ENCODE measurements at places on chromosomes 1 and 21.

DNA sequence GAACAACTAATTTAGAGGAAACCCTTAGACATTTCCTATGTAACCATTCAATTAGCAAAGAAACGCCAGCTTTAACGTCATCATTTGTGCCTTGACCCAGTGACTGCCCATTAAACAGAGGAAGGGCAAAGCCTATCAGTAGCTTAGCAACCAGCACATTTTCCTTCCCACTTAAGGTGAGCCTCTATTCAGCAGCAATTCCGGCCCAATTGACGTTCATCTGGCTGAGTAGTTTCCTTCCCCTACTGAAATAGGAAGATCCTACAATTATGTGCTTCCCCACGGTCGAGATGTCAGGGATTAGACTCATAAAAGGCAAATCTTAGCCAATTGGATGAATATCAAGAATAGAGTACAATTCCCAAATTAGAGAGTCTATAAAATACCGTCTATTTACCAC, 482.1 kb upstream of the ADAMTS5 start:
- DNase-seq = no peak

GRCh38 chr1:26583646-26584485, 54.3 kb downstream of the RPS6KA1 start:
- DNase-seq = peak; percentile 58

DNA sequence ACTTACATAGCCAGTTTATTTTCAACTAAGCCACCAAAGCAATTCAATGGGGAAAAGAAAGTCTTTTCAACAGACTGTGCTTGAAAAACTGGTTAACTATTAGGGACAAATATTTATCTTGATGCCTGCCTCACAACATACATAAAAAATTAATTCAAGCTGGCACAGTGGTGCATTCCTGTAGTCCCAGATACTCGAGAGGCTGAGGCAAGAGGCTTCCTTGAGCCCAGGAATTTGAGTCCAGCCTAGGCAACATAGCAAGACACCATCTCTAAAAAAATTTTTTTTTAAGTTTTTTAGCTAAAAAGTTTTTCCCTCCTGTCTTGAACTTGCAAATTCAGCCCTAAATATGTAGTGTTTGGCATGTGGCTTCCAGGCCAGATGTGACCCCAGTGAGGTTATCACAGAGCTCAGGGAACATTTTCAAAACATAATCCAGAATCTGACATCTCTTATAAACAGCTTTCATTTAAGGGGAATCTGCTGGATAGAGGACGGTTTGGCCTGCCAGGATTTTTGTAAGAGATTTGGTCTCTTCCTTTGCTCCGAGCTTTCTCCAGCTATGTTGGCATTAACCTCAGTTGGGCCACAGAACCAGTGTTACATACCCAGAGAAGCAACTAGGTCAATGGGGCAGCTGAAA, 46.4 kb downstream of the COL6A1 start:
- DNase-seq = no peak

DNA sequence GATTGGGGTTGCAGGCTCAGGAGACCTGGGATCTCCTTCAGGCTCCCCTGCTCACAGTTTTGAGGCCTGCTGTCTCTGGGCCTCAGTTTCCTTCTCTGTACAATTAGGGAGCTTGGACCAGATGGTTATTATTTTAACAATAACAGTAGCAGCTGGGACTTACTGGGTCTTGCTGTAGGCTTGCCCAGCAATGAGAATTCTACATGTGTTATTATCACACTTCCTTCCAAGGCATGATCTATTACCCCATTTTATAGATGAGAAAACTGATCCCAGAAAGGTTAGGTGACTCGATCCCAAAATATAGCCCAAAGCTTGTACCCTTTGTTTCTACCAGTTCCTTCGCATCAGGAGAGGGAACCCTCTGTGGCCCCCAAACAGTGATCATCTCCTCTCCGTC, 153.8 kb downstream of the PTPRU start:
- no peak for DNase-seq

DNA sequence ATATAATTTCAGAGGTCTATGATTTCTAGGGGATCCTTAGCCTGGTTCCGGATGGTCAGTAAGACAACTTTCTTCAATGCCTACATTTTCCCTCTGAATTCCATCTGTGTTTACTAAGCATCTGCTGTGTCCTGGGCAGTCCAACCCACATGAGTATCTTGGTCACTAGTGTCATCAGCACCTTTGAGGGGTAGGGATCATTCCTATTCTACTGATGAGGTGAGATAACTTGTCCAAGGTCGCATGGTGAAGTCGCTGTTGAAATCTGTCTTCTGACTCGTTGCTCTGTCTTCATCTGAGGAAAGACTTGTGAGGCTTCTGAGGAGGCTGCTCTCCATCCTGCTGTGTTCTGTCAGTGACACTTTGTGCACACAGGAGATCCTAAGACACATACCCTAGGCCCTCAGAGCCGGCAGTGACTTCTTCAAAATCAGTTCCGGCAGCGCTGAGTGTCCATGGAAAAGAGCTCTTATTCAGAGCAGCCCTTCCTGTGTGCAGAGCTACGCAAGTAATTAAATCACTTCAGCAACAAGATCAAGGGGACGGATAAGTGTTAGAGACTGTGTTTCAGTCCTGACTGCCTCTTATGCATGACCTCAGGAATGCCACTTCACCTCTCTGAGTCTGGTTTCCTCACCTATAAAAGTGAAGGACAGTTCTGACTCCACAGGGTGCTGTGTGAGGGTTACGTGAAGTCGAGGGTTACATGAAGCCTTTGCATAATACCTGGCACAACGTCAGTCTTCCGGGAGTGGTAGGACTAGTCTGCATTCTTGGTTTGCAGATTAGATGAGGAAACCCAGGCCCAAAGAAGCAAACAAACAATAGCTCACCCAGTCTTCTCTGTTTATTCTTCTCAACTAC, 28.4 kb downstream of the AK2 start:
- no peak for DNase-seq

- DNase-seq = no peak
Observed at GRCh38 chr1:66452982-66453381, 81.0 kb upstream of the SGIP1 start.

- no peak for DNase-seq
Observed at GRCh38 chr1:184210031-184210430, 158.5 kb downstream of the TSEN15 start.

- no peak for DNase-seq
Observed at GRCh38 chr1:115134850-115135480, 45.7 kb upstream of the TSPAN2 start.

DNA sequence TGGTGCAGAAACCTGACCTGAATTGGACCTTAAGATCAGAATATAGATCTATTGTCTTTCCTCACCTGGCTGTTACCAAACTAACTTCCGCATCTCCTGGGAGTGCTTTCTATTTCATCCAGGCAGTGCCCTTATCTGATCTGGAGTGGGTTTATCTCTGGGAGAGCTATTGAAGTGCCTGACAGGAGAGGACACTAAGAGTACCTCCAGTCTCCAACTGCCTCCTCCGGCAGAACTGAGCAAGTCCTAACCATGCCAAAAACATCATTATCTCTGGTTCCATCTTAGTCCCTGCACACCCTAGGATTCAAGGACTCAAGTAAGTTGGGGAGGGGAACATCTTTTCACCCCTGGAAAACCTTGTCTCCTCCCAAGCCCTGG, 12.4 kb upstream of the KCNJ15 start:
- DNase-seq = no peak

DNA sequence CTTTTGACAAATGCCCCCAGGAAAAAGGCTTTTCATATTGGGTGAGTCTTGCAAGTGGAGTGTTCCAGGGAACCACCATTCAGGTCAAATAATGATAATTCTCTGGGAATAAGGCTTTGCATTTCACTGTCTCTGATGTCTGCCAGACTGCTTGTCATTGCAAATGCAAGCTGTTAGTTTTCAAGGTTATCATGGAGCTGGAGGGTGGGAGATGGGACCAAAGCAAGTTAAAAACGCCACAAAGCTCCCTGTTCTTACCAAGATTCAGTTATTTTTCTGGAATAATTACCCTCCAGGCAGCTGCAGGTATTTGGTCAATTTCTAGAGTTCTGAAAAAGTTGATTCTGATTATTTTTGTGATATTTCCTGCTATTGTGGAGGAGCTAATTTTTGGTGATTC, 210.1 kb downstream of the GPR52 start:
- DNase-seq = no peak

- DNase-seq = no peak
Observed at GRCh38 chr1:234164098-234164709, 209.1 kb upstream of the COA6 start.

- peak; percentile 35 for DNase-seq
Observed at GRCh38 chr1:26994020-26994786, 711 bp downstream of the TRNP1 start.

- no peak for DNase-seq
Observed at GRCh38 chr1:248788327-248788726, 32.8 kb upstream of the LYPD8 start.

DNA sequence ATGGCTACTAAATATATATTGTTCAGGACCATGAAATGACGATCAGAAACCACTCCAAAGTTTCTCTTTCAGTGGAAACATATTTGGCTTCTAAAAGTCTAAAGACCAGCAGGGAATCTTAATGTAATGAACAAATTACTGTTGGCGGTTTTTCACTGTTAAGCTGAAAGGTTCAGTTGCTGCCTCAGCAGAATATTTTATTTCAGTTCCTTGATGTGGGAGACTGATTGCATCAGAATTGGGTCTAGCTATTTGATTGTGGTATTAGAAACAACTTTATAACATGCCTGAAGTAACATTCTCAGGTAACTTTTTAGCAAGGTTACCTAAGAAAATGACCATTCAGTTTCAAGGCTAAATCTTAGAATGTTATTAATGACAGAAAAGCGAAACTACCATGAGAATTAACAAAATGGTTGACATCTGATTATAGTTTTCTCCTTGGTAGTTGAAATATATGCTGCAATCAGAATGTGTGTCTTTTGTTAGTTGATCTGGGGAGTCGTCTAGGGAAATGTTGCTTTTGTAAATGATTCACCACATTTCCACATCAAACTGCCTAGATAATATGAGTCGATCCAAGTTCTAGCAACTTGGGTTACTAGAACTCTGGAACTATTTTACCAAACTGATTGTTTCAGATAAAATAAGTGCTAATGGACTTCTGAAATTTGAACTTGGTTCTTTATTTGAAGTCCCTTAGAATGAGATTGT, 200.4 kb downstream of the HMCN1 start:
- DNase-seq = no peak

GRCh38 chr1:208500375-208500774, 256.2 kb upstream of the PLXNA2 start:
- DNase-seq = no peak

DNA sequence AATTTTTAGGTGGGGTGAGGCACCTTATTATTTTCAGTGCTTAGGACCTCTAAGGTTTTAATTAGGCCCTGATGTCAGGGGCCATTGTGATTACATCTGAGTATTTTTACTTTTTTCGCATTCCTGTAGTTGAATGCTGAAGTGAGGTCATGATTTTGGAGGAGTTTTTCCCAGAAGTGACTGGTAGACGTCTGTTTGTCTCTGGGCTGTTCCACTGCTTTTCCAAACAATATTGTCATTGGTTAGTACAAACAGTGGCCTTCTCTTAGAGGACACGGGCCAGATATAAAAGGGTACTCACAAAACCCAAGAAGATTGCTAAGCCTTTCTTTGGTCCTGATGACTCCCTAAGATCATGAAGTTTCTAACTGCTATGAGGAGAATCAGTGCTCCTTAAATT, 7.6 kb upstream of the RASAL2 start:
- no peak for DNase-seq

- DNase-seq = no peak
Observed at GRCh38 chr1:206427291-206427690, 43.0 kb upstream of the IKBKE start.

- DNase-seq = no peak
Observed at GRCh38 chr1:178438432-178438831, 58.3 kb downstream of the CLEC20A start.

DNA sequence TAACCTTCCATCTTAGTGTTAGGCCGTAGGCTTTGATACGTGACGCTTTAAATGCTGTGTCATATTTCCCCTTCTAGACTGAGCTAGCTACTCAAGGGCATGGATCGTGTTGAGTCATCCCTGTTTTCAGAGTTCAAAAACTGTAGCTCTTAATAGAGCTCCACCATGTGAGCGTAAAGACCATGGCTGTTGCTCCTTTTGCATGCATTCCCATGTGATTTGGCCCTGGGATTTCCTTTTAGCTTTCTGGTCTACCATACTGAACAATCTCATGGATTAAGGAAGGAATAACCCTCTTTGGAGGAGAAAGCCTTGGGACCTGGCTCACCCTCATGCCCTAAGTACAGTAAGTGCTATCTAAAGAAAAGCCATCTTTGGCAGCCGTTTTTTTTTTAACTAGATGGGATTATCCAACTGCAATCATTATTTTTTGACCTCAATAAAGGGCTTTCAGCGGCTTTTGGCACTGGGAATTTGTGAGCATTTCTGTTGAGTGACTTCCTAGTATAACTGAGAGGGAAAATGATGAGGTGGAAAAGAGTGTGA, 76.6 kb downstream of the PLPP3 start:
- DNase-seq = no peak

DNA sequence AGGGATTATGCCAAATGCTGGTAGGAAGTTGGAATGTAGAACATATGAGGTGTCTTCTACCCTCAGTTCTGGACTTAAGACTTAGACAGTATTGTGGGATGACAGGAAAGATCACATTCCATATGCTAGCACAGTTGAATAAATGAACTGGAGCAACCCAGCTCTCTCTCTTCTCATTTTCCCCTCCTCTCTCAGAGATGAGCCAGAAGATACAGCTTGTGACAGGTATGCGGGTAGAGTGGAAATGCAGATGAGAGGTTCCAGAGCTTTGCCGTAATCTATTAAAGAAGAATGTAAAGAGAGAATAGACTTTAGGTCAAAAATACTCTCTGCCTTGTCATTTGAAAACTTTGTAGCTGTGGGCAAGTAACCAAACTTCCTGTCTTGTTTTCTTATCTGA, 32.5 kb upstream of the HMCN1 start:
- DNase-seq = no peak

DNA sequence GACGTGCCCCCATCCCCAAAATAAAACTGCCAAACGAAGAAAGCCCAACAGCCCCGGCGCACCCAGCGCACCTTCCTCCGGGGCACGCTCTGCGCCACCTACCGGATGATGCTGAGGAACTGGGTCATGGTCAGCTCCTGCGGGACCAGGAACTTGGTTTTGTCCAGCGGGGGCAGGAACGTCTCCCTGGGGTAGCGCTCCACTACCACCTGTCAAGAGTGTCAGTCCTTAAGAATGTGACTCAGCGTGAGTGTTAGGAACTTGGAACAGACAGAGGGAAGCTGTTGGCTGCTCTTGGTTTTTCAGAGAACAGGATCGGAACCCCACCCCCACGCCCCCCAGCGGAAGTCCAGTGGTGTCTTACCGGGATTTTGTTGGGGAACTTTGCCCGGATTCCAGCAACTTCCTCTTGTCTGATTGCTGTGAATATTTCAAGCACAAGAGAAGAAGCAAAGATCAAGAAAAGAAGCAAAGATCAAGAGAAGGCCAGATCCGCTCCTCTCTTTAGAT, 431 bp downstream of the MAP1LC3C start:
- peak; percentile 66 for DNase-seq

- no peak for DNase-seq
Observed at GRCh38 chr1:100780814-100781213, 61.3 kb downstream of the VCAM1 start.

- DNase-seq = no peak
Observed at GRCh38 chr1:45172005-45172404, 34.4 kb downstream of the ZSWIM5 start.

GRCh38 chr1:168607872-168608428, 31.5 kb downstream of the XCL1 start:
- DNase-seq = no peak

- DNase-seq = no peak
Observed at GRCh38 chr1:198713081-198713480, 74.2 kb downstream of the PTPRC start.

Data from activated CD4-positive, alpha-beta T cell treated with anti-CD3 and anti-CD28 coated beads, Interleukin-2, amount 50 U/mL, for 48 hours (primary cell).